ENCODE measurements at places on chromosomes 12 and 14.

DNA sequence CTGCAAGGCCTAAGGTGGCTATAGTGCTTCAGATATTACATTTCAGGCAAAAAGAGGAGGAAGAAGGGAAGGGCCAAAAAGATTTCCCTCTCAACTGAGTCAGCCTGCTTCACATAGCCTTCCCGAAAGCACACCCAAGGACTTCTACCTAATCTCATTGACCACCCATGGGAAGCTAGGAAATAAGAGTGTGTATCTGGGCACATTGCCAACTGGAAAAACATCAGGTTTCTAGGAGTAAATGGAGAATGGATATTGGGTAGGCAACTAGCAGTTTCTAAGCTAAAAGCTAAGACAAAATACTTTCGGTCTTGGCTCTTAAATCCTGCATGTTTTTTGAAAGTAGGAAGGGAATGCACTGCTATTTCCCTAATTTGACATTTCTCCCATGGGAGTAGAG, 221.7 kb upstream of the GRIP1 start:
- DNase-seq = no peak

DNA sequence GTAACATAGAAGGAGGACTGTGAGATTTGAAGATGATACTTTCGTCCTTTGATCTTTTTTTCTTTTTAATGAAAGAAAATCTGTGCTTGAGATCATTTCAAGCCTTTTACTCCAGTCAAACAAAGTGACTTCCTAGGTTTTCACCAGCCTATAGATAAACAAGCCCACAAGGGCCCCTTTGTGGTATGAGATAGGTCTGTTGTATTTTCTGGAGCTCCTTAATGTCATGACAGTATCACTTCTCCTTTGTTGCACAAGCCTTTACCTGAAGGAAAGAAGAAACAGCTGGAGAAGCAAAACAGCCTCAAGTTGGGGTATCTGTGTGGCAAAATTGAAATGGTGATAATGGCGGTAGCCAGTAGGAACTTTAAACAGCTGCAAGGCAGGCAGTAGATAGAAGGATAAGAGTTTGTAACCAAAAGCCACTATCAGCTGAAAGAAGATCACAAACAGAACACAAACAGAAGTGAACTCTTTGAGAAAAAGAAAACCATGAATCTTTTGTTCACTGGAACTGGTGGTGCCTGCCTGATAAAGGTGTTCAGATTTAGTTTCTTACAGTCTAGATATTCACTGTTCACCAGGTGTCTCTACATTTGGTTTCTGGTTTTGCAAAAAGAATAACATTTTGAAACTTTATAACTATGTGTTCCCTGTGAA, 96.8 kb downstream of the LGR5 start:
- no peak for DNase-seq

- DNase-seq = no peak
Measured at GRCh38 chr14:99753225-99754140, 39.7 kb upstream of the EML1 start.

DNA sequence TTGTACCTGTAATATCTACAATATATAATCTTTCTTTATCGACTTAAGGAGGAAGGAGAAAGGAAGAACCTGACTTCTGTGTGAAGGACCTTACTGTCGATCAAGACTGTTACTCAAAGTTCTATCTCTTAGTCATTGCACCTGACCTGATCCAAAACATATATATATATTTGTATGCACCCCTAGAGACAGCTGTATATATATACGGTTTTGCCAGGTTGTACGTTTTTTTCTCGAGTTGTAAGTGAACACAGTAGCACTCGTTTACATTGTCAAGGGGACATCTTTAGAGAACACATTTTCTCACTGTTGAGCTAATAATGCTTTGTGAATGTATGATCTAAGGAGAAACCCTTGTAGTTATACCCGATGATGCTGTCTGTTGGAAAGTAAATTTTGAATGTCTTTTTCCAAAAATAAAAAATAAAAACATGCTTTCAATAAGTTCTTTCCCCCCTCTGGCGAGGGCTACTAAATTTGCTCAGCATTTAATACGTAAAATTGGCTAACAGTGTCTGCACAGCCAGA, 536 bp upstream of the SLC35E3 start:
- no peak for DNase-seq

- no peak for DNase-seq
Measured at GRCh38 chr12:124755801-124756148, 107.9 kb downstream of the SCARB1 start.

DNA sequence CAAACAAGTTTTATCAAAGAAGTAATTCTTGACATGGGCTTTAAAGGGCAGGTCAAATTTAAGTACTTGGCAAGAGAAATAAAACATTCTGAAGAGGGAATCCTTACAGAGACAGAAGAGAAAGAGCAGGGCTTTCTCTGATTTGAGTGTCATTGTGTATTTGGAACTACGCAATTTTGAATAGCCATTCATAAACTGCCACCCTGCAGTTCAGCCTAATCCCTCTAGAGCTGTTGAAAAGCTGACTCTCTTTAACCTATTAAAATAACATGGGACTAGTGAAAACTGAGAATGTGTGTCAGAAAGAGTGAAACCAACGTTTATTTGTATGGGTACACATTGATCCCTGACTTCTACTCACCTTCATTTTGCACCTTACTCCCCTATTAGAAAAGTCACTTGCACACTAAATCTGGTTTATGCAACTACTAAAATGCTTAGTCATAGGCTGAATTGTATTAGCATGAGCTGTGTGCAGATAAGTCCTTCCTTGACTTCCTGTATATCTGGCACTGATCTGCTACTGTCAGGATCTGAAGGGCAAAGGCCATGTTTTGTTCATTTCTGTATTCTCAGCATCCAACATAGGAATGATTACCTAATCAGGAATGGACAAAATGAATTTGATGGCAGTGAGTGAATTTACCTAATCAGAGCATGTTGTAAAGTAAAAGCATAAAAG, 458.9 kb downstream of the NOVA1 start:
- DNase-seq = no peak

DNA sequence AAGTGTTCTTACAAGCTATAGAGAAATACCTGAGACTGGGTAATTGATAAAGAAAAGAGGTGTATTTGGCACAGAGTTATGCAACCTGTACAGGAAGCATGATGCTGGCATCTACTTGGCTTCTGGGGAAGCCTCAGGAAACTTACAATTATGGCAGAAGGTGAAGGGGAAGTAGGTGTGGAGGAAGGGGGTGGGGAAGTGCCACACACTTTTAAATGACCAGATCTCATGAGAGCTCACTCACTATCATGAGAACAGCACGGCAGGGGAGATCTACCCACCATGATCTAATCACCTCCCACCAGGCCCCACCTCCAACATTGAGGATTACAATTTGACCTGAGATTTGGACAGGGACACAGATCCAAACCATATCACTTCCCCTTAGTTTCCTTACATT, 32.8 kb downstream of the TSHR start:
- DNase-seq = no peak

DNA sequence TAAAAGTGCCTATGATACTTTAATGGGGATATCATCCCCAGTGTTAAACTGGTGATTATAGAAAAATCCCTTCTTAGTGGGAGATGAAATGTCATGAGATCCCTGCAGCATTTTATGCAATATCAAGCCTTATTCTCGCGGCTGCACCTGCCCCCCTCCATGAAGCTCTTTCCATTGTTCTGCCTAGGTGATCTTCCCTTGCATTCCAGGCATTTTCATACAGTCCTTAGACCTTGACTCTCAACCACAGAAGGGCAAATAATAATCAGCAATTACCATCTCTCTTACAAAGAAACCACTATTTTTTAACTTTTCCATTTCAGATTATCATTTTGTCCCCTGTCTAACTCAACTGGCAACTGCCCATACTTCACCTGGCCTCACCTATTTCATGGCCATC, 352.3 kb downstream of the NELL2 start:
- no peak for DNase-seq

- no peak for DNase-seq
Measured at GRCh38 chr12:103130564-103130963, 173.1 kb downstream of the ASCL1 start.

DNA sequence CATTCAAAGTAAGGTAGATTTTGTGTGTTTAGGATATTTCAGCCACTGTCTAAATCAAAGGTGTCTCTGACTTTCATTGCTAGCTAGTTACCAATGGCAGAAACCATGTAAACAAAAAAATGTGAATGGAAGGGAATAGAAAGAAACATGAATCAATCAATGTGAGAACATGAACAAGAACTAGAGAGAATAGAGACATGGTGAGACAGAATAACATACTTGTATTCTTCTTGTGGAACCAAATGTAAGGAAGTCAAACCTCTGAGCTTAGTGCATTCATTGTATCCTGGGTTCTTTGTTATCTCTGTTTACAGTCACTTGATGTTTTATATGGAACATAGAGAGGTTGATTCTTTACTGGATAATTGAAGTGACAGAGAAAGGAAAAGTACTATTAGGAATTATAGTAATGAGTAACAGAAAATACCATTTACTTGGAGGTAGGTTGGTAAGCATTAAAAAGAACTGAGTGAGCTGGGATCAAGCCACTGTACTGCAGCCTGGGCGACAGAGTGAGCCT, 2.6 kb upstream of the WNK1 start:
- DNase-seq = no peak

GRCh38 chr12:98137278-98137677, 378.1 kb upstream of the TMPO start:
- DNase-seq = no peak

DNA sequence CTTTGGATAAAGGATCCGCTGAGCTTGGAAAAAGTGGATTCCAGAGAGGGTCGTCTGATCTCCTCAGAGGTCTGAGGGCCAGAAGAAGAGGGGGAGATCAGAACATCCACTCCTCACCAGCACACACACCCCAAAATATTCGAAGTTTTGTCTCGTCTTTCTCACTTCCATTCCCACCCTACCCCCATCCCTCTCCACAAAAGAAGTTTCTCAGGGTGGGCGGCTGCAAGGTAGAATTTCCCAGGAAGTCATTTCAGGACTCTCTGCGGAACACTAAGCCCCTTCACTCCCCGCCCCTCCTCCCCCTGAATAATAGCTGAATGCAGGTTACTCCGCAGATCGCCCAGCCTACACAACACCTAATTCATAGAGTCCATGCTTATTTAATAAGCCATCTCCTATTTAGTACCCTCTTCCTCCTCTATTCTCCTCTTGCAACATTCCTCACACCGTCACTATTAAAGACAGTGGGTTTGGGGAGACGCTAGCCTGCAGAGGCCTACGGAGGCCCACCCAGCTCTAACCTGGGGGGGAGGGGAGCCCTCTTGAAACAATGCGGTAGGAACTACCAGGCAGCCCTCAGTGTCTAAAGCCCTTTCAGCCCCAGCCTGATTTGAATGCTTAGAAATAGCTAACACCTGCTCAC, 649 bp upstream of the SALL2 start:
- no peak for DNase-seq

- DNase-seq = no peak
Measured at GRCh38 chr14:90388982-90389381, 7.8 kb upstream of the CALM1 start.

DNA sequence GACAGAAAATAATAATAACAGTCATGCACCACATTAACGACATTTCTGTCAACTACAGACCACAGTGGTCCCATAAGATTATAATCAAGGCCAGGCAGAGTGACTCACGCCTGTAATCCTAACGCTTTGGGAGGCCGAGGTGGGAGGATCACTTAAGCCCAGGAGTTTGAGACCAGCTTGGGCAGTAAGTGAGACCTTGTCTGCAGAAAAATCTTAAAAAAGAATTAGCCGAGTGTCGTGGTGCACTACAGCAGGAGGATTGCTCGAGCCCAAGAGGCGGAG, 8.6 kb downstream of the NAB2 start:
- no peak for DNase-seq

DNA sequence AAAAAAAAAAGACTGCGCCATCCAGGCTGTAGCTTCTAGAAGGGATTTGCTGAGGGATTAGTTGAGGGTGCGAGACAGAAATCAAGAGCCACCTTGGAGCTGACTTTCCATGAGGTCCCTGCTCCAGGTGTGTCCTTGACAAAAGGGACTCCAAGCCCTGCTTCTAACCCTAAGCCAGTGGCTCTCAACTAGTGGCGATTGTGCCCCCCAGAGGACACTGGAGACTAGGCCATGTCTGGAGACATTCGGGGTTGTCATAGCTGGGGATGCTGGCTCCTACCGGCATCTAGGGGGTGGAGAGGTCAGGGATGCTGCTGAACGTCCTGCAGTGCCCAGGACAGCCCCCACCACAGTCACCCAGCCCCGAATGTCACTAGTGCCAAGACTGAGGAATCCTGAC, 40.6 kb downstream of the SPRING1 start:
- DNase-seq = no peak

DNA sequence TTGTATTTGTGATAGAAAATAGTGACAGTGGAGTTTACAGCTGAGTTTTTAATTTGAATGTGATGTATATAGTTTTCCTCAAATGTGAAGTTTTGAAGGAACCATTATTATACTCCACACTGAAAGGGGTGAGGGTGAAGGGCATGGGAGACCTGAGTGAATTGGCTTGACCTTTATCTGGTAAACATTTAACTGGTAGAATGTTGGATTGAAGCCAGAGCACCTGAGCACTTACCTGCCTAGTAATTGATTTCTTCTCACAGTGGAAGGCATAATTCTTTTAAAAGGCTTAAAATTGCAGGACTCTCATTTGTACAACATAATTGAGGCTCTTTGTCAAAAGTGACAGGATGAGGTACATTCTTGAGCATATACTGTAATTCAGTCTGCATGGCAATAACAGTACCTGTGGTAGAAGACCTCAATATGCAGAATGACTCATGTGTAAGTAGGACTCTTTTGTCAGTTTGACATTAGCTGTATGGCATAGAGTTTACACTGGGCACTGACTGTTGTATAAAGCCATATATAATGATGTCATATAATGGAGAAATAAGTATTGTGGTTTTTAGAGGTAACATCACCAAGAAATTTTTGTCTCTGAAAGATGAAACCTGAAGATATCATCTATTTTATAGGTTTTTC, 309.6 kb downstream of the TMTC2 start:
- no peak for DNase-seq

- DNase-seq = no peak
Measured at GRCh38 chr12:21642707-21643389, 14.8 kb downstream of the LDHB start.

DNA sequence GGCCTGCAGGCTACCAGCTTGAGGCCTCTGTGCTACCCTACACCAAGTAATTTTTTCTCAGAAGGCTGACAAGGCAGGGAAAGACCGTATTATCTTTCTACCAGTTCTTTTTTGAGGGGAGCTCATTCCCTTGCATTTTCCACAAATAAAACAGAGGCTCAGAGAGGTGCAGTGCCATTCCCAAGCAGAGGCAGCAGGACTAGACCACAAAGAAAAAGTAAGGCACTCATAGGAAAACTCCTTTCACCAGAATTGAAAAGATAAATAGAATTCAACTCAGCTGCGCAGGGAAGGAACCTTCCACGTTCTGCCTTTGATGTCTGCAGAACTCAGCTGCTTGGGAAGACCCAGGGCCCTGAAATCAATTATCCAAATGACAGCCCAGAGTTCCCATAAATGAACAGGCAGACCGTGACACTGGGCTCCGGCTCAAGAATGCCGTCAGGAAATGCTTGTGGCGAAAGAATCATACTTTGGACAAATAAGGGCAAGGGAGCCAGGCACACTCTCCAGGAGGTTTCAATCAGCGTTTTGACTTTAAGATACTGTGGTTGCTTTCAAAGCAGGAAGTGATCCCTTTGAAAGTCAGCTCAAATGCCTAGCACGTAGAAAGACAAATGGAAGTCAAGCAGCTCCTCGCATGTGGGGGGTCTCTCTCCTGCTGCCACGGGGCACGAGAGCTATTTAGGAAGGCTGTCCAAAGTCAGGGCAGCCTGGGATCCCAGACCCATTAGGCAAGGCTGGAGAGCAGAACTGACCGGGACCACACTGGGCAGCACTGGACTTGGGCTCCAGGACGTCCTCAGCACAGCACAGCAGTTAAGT, 14.0 kb downstream of the KCTD10 start:
- no peak for DNase-seq

All from CD4-positive, alpha-beta memory T cell (primary cell).